ENCODE measurements at places on chromosomes 16 and 17.

GRCh38 chr16:71568551-71568950 is 8.3 kb downstream of the TAT start:
- DNase-seq: no peak

DNA sequence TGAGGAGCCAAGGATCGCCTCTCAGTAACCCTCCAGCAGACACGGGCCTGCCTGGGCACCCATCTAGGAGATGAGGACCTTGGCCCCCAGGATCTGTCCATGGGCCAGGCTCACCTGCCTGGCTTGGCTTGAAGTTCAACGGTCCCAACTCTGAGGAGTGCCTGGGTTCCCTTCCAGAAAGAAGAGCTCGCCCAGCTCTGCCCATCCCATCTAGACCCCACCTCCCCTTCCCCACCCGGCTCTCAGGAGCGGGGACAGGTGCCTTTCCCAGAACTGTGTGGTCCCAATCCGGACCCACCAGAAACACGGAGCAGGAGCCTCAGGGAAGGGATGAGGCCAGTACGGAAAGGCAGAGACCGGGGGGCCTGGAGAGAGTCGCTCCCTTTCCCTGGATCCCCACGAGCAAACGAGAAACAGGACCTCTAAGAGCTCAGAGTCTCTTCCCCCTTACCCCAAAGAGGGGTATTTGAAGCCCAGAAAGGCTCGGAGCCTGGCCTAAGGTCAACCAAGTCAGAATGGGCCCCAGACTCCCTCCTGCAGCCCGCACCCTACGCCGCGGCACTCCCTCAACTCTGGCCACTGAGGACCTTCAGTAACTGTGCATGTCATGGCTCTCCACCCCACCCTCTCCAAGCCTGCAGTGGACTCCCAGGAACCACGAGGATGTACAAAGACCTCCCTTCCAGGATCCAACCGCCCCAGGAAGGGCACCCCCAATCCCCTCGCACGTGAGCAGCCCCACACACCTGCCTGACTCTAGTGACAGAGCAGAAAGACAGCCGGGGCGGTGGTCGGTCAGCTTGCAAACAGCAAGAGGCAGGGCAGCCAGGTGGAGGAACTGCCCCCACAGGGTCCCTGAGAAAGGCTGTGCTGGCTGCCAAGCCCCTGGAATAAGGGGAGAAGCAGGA is 5.4 kb downstream of the CLUH start:
- no peak for DNase-seq

GRCh38 chr16:3020247-3020603 is at the start of gene TNFRSF12A:
Gene TNFRSF12A, plus strand, starts transcription at chr16:3020368. Its CDS starts 30 bp downstream, at chr16:3020398.
- peak; percentile 63 for DNase-seq

GRCh38 chr16:30896261-30896888 is at the start of gene CTF1:
Gene CTF1, plus strand, starts transcription at chr16:30896614. Its CDS starts 30 bp downstream, at chr16:30896644.
- no peak for DNase-seq
